Activated T-helper 1 cell treated with anti-CD3 and anti-CD28 coated beads, Interleukin-12 subunit alpha, Interleukin-12 subunit beta, Interleukin-2, Interleukin-4 antibody, amounts not matched to agents 30 ng/mL and 10 ng/mL and 1 ng/mL, durations not matched to agents 14 hours and 24 hours and 36 hours (primary cell): ENCODE measurements at places on chromosomes 1 and 21. TPM values are rescaled to one million over a fixed set of nuclear protein-coding genes. Genes with fewer than 3 reads are reported as not detected.

The GJA9 gene
- total RNA-seq = not detected in 2 replicates

The CNR2 gene
- total RNA-seq = not detected in 2 replicates

The THAP3 gene
- 22.2 and 23.5 TPM in 2 replicates for total RNA-seq

The G0S2 gene
- 501 and 509 TPM in 2 replicates for total RNA-seq

The TNFSF18 gene
- not detected in 2 replicates for total RNA-seq

The CD48 gene
- 219 and 222 TPM in 2 replicates for total RNA-seq

- no peak overlapping the region for H3K4me3 ChIP-seq
- no peak for DNase-seq
- no peaks in the 10 kb centered on the region for H3K4me1 ChIP-seq
- H3K27ac ChIP-seq = no peak overlapping the region
Observed at GRCh38 chr1:2999571-2999970, 21.7 kb upstream of the ACTRT2 start.

DNA sequence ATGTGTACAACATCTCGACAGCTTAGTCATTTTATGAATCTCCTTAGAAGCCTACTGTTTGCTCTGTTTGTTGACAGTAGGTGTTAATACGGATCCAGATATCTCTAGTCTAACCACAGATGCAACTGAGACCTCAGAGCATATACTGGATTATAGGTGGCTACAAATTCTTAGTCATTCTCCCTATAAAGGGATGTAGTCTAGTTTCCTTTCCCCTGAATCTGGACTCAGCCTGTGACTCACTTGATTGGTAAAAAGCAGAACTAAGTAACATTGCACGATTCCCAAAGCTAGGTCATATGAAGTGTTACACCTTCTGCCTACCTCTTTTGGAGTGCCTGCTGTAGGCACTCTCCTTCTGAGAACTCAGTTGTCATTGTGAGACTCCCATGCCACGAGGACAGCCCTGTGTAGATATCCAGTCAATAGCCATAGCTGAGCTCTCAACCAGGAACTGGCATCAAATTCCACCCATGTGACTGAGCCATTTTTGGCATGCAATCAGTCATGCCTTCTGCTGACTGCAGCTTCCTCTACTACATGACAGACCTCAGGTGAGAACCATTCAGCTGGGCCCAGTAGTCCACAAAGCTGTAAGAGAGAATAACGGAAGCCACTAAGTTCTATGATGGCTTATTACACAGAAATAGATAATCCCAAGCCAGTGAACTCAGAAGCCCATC lies 135.9 kb upstream of the CHRM3 start:
- H3K36me3 ChIP-seq = no peaks in the 10 kb centered on the region
- H3K27ac ChIP-seq = no peak overlapping the region
- H3K27me3 ChIP-seq = no peaks in the 10 kb centered on the region
- H3K4me1 ChIP-seq = no peaks in the 10 kb centered on the region

GRCh38 chr1:240134596-240134995 lies 42.9 kb downstream of the FMN2 start:
- H3K4me3 ChIP-seq = no peak overlapping the region
- H3K27ac ChIP-seq = no peak overlapping the region
- DNase-seq = no peak
- H3K4me1 ChIP-seq = no peaks in the 10 kb centered on the region
- no peaks in the 10 kb centered on the region for H3K36me3 ChIP-seq

DNA sequence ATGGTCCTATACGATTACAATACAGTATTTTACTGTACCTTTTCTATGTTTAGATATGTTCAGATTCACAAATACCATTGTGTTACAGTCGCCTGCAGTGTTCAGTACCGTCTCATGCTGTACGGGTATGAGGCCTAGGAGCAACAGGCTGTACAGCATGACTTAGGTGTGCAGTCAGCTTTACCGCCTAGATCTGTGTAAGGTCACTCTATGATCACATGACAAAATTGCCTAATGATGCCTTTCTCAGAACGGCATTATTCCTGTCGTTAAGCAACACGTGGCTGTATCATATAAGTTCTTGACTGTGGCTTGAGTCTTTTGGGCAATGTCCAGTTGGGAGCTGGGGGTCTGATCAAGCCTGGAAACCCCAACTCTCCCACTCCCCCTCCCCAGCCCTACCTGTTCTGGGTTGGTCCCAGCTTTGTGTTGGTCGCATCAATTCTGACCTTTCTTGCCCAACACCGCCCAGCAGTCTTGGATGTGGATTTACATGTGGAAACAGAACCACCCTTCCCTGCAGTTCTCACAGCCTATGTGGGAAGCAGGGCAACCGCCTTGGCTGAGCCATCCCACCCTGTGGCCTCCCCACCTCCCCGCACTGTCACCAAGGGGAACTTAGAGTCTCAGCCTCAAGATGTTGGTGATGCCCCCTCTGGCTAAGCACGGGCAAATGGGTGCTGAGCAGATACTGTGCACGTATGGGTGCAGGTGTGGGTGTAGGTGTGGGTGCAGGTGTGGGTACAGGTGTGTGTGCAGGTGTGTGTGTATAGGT lies 80.2 kb upstream of the ACTL8 start:
- no peaks in the 10 kb centered on the region for H3K27me3 ChIP-seq
- no peak for DNase-seq
- H3K4me1 ChIP-seq = no peaks in the 10 kb centered on the region
- no peaks in the 10 kb centered on the region for H3K36me3 ChIP-seq
